ENCODE measurements at places on chromosomes 2 and 18.

DNA sequence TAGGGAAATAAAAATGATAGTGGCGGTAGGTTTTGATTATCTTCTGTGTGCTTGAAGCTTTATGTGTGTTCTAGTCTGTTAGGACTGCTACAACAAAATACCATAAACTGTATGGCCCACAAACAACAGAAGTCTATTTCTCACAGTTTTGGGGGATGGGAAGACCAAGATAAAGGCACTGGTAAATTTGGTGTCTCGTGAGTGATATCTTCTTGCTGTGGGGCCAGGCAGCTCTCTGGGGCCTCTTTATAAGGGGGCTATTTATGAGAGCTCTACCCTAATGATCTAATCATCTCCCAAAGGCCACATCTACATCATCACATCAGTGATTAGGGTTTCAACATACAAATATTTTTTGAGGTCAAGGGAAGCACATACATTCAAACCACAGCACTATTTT lies 86.8 kb upstream of the SPHKAP start:
- no peak for DNase-seq

DNA sequence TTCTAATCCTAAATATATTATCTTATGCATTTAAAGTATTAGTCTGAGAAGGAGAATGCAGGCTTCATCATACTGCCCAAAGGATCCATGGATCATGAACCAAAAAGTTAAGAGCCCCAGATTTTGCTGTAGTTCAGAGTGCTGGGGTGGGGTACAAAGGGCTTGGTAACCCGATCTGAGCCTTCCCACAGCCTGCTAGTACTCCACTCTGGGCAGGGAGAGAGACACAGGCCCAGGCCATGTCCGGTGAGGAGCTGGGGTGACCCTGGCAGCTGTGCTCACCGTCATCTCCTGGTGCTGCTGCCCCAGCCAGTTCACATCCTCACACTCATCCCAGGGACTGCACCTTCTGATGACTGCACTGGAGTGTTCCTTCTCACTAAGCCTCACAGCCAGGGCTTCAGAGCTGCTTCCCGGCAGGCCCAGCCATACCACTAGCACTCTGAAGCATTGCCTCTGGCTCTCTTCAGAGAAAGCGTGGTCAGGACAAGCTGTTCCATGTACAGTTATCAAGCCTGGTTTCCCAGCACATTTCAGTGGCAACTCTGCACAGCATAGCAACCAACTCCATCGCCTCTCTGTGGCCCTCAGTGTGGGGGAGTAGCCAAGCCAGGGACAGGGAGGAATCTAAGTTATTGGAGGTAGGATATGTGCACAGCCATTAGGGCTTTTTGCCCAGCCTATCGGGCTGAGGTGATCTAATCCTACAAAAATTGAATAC lies 189.0 kb upstream of the CTAGE1 start:
- DNase-seq = no peak

DNA sequence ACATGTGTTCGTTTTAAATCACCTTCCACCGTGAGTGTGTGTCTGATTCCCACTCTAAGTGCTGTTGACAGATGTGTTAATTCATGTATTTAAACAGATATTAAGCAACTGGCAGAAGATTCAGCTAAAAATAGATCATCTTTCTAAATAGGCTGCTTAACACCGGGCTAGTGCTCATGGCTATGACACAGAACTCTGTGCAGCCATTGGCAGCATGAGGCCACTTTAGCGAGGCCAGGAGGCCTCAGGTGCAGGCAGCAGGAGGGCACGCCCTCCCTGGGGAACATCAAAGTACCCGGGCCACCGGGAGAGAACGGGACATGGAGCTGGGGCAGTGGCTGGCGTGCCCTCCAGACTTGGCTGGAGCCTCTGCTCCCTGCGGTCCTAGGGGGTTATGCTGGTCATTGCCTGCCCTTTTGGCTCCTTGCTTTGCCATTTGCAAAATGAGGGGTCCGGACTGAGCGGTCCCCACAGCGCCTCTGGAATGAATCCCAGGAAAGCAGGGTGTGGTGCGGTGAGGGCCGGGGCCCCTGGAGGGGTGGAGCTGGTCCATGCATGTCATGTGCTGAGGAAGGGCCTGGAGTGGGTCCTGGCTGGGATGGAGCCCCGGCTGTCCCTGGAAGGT lies 62.8 kb upstream of the HDAC4 start:
- DNase-seq = no peak

DNA sequence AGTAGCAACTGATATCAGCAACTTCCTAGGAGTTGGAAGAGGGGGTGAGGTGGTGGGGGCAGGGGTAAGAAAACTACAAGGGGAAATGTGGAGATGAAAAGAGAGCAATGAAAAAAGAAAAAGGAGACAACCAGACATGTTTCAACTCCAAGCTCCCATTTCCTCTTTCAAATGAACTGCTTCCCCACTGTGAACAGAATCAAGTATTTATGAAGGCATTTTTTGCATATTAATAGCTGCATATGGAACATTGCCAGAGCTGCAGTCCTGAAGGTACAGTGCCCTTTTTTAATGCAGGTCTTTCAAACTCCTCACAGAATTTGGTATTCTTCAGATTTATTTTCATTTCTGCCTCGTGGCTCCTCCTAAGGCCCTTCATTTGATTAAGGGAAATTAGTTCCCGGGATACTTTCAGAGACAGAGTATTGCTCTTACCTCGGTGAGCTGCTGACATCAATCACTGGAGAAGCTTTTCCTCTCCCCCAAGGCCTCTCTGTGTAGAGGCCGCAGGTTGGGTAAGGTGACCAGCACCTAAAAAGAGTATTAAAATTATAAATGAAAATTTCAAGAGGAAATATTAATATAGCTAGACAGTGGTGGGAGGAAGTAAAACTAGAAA lies 68.4 kb downstream of the KIAA2012 start:
- no peak for DNase-seq

- DNase-seq = no peak
Measured at GRCh38 chr18:68992719-68993482, 195.0 kb downstream of the CCDC102B start.

- DNase-seq = no peak
Measured at GRCh38 chr2:45045706-45046105, 36.5 kb upstream of the SIX2 start.

DNA sequence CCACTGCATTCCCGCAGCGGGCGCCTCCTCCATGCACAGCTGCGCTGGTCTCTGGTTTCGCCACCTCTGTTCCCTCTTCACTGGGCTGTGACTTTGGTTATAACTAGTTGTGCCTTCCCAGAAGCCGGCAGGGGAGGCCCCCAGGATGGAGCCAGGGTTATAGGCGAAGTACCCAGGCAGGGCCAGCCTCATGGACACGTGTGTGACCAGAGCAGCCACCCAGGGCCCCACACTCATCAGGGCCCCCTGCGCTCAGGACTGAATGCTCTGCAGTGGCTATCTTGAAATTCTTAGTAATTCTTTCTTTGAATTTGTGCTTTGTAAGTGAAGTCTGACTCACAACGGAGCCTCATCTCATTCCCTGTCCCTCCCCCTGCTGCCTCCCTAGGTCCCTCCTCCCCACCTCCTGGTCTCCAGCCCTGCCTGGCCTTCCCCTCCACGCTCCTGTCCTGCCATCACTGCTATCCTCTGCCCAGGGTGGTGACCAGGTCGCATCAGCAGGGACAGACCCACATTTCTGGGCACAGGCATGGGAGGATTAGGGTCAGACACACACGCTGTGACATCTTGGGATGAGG lies 38.1 kb upstream of the LBH start:
- no peak for DNase-seq

- no peak for DNase-seq
Measured at GRCh38 chr2:9405636-9406035, 17.7 kb downstream of the ITGB1BP1 start.
